NCI-H2081 (cell line): ENCODE measurements at places on chromosomes 7 and 10.

GRCh38 chr7:11934796-11935195 lies 102.8 kb upstream of the THSD7A start:
- no peak for DNase-seq

- DNase-seq: no peak
Observed at GRCh38 chr10:125096371-125096770, 64.0 kb downstream of the CTBP2 start.

GRCh38 chr10:75555323-75555722 lies 123.9 kb downstream of the LRMDA start:
- DNase-seq: no peak

DNA sequence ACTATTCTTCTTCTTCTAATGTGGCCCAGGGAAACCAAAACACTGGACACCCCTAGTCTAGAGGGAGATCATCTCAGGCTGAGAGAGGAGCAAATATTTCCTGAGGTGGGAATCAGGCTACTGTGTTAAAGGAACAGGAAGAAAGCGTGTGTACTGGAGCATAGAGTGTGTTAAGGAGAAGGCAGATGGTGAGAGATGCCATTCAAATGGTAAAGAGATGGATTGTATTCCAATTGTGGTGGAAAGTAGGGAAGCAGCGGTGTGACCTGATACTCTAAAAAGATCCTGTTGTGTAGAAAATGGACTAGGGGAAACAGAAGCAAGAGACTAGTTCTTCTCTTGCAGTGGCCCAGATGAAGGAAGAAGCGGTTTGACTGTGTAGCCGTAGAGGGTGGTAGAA lies 31.2 kb downstream of the RAB18 start:
- DNase-seq: no peak

GRCh38 chr10:20288060-20288459 lies 471.8 kb downstream of the PLXDC2 start:
- no peak for DNase-seq

DNA sequence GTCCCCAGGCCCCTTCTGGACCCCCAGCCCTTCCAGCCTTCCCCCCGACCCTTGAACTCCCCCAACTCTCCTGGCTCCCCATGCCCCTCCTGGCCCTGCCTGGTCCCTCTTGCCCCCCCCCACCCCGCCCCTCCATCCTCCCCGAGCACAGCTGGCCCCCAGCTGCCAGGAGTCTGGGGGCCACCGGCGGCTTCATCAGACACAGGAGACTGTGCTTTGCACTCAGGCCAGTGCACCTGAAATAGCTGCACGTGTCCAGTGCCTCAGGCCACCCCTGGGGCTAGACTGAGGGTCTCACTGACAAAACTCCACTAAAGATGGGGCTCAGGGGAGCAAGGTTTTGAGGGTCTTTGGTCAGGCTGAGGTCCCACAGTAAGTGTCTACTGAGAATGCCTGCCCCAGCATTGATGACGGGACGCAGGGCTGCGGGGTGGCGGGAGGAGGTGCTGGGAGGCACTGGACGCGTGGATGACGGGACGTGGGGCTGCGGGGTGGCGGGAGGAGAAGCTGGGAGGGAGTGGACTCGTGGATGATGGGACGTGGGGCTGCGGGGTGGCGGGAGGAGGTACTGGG lies 6.5 kb downstream of the FOXL3 start:
- no peak for DNase-seq

DNA sequence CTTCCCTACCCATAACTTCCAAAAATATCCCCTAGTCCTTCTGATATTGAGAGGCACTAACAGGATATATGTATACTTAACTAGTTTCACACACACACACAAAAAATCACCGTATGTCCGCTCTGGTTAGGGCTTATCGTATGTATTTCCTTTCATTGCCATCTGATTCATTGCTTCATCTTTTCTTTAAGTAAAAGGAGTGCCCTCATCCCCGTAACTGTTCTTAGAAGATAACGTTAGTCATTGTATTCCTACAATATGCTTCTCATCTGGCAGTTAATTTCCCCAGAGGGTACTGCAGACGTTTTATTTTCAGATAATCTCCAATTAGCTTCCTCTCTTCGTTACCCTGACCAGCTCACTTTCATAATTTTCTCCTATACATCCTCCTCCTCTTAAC lies 37.3 kb downstream of the NRCAM start:
- no peak for DNase-seq

DNA sequence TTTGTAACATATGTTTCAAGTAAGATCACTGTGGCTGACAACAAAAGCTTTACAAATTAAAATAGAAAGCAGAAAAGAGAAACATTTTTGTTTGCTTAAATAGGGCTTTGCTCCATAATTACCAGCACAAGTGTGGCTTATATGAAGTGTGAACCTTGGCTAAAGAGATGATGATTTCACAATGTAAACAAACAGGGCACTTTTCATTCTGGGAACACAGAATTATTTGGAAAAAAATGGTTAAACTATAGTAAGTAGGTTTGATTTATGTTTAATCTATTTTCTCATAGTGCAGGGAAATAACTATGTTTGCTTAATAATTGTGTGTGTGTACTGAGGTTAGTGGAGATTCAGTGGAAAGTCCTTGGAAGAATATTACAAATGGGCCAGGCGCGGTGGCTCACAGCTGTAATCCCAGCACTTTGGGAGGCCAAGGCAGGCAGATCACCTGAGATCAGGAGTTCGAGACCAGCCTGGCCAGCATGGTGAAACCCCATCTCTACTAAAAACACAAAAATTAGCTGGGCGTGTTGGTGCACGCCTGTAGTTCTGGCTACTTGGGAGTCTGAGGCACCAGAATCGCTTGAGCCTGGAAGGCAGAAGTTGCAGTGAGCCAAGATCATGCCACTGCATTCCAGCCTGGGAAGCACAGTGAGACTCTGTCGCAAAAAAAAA lies 19.1 kb upstream of the OTUD1 start:
- DNase-seq: peak; percentile 8
